Calu3 (cell line): ENCODE measurements at places on chromosomes 2 and 18. TPM values are rescaled to one million over a fixed set of nuclear protein-coding genes. Genes with fewer than 3 reads are reported as not detected.

Gene TGIF1
- 129 and 139 TPM in 2 replicates for total RNA-seq

Gene SPEG
- total RNA-seq = 13.4 and 16.7 TPM in 2 replicates

- H3K4me3 ChIP-seq = no peak overlapping the region
- no peak for DNase-seq
- H3K27ac ChIP-seq = no peak overlapping the region
- no peaks in the 10 kb centered on the region for H3K4me1 ChIP-seq
Measured at GRCh38 chr2:142707318-142707717, 170.1 kb upstream of the KYNU start.

DNA sequence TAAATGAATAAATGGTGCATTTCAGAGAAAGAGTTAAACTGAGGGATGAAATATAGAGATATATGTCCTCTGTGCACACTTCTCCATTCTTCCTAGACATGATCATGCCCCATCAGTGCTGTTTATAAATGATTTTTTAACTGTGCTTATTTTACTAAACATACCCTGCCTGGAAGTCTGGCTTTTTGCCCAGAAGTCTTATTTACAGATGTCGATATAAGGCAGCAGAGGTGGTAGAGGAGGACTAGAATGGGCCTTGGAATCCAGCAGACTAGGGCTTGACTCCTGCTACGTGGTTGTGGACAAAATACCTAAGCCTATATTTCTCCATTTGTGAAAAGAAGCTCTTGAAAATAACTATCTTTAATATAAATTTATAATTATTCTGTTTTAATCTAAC lies 355.5 kb downstream of the RAD51AP2 start:
- H3K27me3 ChIP-seq = no peaks in the 10 kb centered on the region
- H3K4me3 ChIP-seq = no peak overlapping the region
- H3K27ac ChIP-seq = no peak overlapping the region
- H3K4me1 ChIP-seq = no peaks in the 10 kb centered on the region
- H3K36me3 ChIP-seq = no peaks in the 10 kb centered on the region

DNA sequence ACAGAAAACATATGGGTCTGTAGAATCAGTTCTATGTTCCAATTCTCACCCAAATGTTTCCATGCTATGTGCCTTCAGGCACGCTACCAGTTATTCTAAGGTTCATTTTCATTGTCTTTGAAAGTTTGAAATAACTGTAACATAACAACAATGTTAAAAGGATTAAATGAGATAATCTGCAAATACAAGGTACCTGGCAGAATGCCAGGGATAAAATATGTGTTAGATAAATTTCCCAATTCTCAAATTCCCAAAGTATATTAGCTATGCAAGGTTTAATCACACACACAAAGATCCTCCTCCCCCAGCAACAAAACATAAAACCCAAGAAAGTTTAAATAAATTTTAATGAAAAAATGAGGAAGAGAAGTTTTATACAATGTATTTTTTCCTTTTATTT lies 261.2 kb downstream of the LRP1B start:
- no peak overlapping the region for H3K4me3 ChIP-seq
- H3K27ac ChIP-seq = no peak overlapping the region
- DNase-seq = no peak
- H3K27me3 ChIP-seq = no peaks in the 10 kb centered on the region

Gene FLACC1
- total RNA-seq = 1.2 and 1.4 TPM in 2 replicates

GRCh38 chr2:71788601-71789240 lies 335.4 kb downstream of the DYSF start:
- H3K36me3 ChIP-seq = peaks cover 5% of the 10 kb centered on the region
- H3K27me3 ChIP-seq = peaks cover 61% of the 10 kb centered on the region
- peaks cover 8% of the 10 kb centered on the region for H3K4me1 ChIP-seq
- DNase-seq = no peak
- H3K4me3 ChIP-seq = no peak overlapping the region

GRCh38 chr2:69945441-69945840 lies 16.0 kb downstream of the ASPRV1 start:
- H3K27me3 ChIP-seq = no peaks in the 10 kb centered on the region
- peaks cover 28% of the 10 kb centered on the region for H3K4me1 ChIP-seq
- no peak overlapping the region for H3K27ac ChIP-seq

- no peak overlapping the region for H3K27ac ChIP-seq
- H3K36me3 ChIP-seq = no peaks in the 10 kb centered on the region
- no peaks in the 10 kb centered on the region for H3K27me3 ChIP-seq
- H3K4me3 ChIP-seq = no peak overlapping the region
Measured at GRCh38 chr2:143514413-143514812, 385.2 kb downstream of the ARHGAP15 start.

- H3K27me3 ChIP-seq = no peaks in the 10 kb centered on the region
- no peaks in the 10 kb centered on the region for H3K4me1 ChIP-seq
- H3K36me3 ChIP-seq = peaks cover 61% of the 10 kb centered on the region
- H3K27ac ChIP-seq = no peak overlapping the region
Measured at GRCh38 chr2:222627764-222628163, 28.1 kb downstream of the FARSB start.

Gene STON1
- 0.86 and 1.3 TPM in 2 replicates for total RNA-seq

DNA sequence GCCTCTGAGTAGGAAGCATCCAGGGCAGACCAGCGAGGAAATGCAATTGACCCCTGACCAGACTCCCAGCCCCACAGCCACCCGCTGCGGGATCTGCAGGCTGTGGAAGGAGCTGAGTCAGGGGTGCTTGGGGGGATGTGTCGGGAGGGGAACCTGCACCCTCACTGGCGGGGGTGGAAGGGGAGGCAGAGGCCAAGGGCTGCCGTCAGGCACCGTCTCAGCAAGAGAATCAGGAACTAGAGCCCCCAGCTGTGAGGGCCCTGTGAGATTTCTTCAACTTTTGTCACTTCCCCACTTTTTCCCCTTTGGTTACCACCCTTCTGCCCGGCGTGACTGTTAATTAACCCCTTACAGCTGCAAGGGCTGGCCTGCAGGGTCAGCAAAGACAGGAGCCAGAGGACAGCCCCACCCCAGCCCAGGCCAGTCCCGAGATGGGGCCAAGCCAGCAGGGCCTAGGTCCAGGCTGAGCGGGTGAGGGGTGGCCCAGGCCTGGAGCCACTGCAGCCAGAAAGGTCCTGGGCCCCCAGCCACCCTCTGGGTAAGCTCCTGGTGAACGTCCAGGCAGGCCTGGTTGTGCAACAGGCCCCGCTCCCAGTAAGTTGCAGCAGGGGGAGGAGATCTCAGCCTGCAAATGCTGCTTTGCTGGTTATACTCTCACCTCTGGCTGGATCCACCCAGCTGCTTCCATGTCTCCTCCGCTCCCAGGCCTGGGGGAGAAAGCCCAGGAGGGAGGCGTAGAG lies 147.0 kb upstream of the ID2 start:
- DNase-seq = no peak
- H3K27ac ChIP-seq = no peak overlapping the region
- peaks cover 7% of the 10 kb centered on the region for H3K4me1 ChIP-seq
- H3K27me3 ChIP-seq = no peaks in the 10 kb centered on the region
- H3K36me3 ChIP-seq = peaks cover 4% of the 10 kb centered on the region

Gene GPR35
- total RNA-seq = 40.3 and 49.4 TPM in 2 replicates

DNA sequence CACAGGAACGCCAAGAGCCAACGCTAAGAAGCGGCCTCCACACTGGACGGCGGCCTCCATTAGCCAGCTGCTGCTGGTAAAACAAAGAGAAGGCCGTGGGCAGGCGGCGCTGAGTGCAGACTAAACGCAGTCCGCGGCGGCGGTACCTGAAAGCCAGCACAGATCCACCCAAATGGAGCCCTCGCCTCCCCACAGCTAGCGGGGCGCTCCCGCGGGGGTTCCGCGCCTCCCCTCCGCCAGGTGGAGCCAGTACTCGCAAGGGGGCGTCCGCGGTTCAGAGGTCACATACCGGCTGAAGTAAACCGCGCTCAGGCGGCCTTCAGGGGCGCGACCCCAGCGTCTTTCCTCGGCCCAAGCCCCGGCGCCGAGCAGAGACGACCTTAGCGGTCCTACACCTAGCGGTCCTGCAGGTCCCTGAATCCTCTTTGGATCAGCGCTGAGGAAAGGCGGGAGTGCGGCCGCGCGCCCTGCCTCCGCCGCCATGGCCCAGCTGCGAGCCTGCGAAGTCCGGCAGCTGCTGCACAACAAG lies 293.1 kb upstream of the ERBB4 start:
- H3K27me3 ChIP-seq = no peaks in the 10 kb centered on the region
- H3K4me3 ChIP-seq = no peak overlapping the region
- H3K36me3 ChIP-seq = no peaks in the 10 kb centered on the region
- no peaks in the 10 kb centered on the region for H3K4me1 ChIP-seq
- no peak for DNase-seq
- no peak overlapping the region for H3K27ac ChIP-seq

- no peaks in the 10 kb centered on the region for H3K36me3 ChIP-seq
- H3K27me3 ChIP-seq = peaks cover 43% of the 10 kb centered on the region
- H3K27ac ChIP-seq = no peak overlapping the region
- no peak overlapping the region for H3K4me3 ChIP-seq
Measured at GRCh38 chr2:237315829-237316225, 98.1 kb downstream of the COL6A3 start.

GRCh38 chr2:180474716-180475115 lies 467.6 kb upstream of the CWC22 start:
- DNase-seq = no peak
- no peaks in the 10 kb centered on the region for H3K36me3 ChIP-seq
- no peak overlapping the region for H3K27ac ChIP-seq
- no peaks in the 10 kb centered on the region for H3K4me1 ChIP-seq
- H3K4me3 ChIP-seq = no peak overlapping the region
- no peaks in the 10 kb centered on the region for H3K27me3 ChIP-seq

DNA sequence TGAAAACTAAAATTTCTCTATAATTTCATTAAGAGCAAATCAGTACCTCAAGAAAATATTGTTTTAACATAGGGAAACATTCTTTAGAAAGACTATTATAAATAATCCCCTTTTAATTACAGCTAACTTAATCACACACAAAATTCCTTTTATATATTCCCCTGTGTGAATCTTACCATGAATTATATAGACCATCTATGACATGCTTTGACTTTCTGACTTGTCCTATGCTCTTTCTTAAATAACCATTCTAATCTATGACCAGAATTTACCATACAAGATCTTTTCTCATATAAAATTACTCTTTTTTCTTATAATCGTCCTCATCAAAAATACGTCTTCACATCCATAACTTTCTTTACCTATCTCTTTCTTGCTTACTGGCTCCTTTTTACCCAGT lies 824.2 kb upstream of the FAM98A start:
- no peak overlapping the region for H3K27ac ChIP-seq
- no peak for DNase-seq
- H3K27me3 ChIP-seq = no peaks in the 10 kb centered on the region
- H3K4me3 ChIP-seq = no peak overlapping the region
- no peaks in the 10 kb centered on the region for H3K36me3 ChIP-seq

- H3K27ac ChIP-seq = peak overlapping the region; percentile 90
- H3K27me3 ChIP-seq = no peaks in the 10 kb centered on the region
- peak overlapping the region; percentile 53 for H3K4me3 ChIP-seq
- peaks cover 18% of the 10 kb centered on the region for H3K4me1 ChIP-seq
- peak; percentile 75 for DNase-seq
Measured at GRCh38 chr18:38940863-38941531, 1375.4 kb upstream of the CELF4 start.
